ENCODE measurements at places on chromosomes 2 and 18.

GRCh38 chr2:7962161-7962560 is 719.7 kb upstream of the ID2 start:
- no peak for DNase-seq

DNA sequence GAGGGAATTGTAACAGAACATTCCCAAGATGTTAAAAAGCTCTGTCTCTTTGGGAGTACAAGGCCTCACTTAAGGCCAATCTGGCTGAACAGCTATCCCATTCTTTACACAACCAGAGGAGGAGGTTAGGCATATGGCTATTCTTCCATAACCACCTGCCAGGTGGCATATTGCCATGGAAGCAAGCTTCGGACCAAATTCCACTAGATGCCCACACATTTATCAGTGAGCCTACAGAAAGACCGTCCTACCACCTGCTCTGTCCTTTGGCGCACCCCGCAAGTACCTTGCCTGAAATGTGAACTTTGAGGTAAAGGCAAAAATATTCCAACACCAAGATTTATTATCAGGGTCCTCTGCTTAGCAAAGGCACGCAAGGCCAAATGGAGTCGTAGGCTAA is 519.9 kb upstream of the TNP1 start:
- no peak for DNase-seq

- no peak for DNase-seq
These were observed 117.5 kb upstream of the CRIM1 start for GRCh38 chr2:36238106-36238505.

- no peak for DNase-seq
These were observed 144.6 kb upstream of the SATB2 start for GRCh38 chr2:199602271-199602895.

- DNase-seq: no peak
These were observed 84.7 kb downstream of the TNFRSF11A start for GRCh38 chr18:62409821-62410220.

GRCh38 chr2:147500819-147501395 is 343.9 kb upstream of the ACVR2A start:
- DNase-seq: no peak

DNA sequence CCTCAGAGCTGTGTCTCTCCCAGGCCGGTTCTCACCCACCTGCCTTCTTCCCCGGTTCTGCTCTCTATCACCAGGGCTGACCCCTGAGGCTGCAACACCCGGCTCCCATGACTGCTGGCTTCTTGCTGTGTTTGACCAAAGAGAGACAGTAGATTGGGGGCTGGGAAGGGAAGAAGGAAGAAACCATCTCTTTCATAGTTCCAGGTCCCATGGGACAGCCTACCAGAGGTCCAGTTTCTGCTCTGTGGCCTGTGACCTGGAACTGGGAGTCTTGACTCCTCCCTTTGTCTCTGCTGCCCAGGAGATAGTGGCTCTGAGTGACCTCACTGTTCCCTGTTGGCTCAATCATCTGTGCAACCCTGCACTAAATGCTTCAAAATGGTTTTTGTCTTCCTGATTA is 38.1 kb downstream of the ALPK2 start:
- DNase-seq: no peak

DNA sequence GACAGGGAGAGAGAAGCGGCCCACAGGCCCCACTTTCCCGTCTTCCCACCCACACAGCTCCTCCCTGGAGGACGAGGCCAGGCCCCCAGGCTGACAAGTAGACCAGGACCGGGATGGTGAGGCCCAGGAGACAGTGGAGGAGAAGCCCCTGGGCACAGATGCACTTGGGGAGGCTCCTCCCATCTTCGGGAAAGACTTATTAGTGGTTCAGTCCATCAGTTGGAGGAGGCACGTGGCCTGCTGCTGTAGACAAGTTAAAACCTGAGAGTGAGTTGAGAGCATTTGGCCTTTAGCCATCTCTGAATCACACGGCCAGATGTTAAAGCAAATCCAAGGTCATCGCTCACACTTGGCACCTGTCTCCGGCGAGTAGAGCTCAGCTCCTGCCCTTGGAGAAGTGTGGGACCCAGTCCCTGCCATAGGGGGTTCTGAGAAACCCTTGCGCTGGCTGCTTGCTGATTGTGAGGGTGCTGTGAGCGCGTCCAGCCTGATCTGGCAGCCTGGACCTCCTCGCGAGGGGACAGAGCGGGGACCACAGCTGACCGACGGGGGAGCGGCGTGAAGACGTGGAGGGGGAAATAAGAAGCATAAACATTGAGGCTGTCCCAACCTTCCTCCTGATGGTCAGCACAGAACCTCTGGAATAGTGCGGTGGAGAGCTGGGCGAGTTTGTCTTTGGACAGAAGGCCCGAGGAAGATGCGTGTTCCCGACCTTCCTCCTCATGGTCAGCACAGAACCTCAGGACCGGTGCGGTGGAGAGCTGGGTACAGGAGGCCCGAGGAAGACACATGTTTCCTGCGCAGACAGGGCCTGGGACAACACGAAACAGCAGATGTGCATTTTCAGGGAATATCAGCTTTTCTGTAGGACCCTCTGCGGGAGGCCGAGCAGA is 24.7 kb upstream of the ALLC start:
- DNase-seq: no peak

- DNase-seq: no peak
These were observed 10.2 kb downstream of the PREPL start for GRCh38 chr2:44351088-44351487.

DNA sequence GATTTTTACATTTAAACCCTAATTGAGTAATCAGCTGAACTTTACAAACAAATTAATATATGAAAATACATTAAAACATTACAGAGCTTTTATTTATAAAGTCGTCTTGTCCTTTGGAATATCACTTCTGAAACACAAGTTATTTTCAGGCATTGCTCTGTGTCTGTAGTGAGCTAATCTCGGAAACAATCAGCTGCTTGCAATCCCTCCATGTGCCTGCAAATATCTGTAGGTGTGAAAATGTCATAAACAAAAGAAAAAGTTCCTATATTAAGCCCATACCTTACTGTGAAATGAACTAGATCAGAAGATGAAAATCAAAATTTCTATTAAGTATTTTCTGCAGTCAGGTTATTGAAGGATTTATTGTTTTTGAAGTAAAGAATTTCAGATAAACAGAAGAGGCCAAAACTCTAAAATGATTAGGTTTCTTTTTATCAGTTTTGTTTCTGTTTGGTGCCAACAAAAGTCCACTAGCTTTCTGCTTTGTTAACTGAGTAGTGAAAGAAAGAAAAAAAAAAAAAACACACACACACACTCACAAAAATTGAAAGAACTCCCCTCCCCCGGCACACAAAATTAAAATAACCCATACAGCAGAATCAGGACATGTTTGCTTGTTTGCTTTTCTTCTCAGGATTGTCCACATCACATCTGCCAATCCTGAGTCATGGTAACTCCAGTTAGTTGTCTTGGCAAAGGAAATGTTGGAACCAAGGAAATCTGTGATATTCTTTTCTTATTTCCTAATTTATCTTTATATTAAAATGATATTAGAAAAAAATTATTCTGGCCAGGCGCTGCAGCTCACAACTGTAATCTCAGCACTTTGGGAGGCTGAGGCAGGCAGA is 627.0 kb upstream of the SLC39A10 start:
- DNase-seq: no peak
